ENCODE measurements at places on chromosomes 16 and 17. TPM values are rescaled to one million over a fixed set of nuclear protein-coding genes. Genes with fewer than 3 reads are reported as not detected.
A peak's percentile ranks its signal among the peaks of the same experiment; 100 is the strongest.

Gene CA7
- total RNA-seq, result 0.27 TPM

- H3K4me1 ChIP-seq, result peaks cover 7% of the 10 kb centered on the region
- H3K27ac ChIP-seq, result no peak overlapping the region
- no peak overlapping the region for H3K4me3 ChIP-seq
- H3K27me3 ChIP-seq, result no peaks in the 10 kb centered on the region
- no peaks in the 10 kb centered on the region for H3K36me3 ChIP-seq
- DNase-seq, result peak; percentile 37
Measured at GRCh38 chr16:68400083-68400923, 48.0 kb downstream of the SMPD3 start.

GRCh38 chr17:55430541-55431288 lies 9.1 kb upstream of the MMD start:
- DNase-seq, result no peak
- peaks cover 10% of the 10 kb centered on the region for H3K27me3 ChIP-seq
- H3K4me3 ChIP-seq, result no peak overlapping the region
- no peaks in the 10 kb centered on the region for H3K36me3 ChIP-seq

- H3K27ac ChIP-seq, result no peak overlapping the region
- no peaks in the 10 kb centered on the region for H3K36me3 ChIP-seq
- H3K27me3 ChIP-seq, result no peaks in the 10 kb centered on the region
- no peak for DNase-seq
- H3K4me3 ChIP-seq, result no peak overlapping the region
Measured at GRCh38 chr16:70342016-70342415, 4.7 kb upstream of the DDX19A start.

Gene CCL4
- total RNA-seq, result 287 TPM

GRCh38 chr16:88727871-88728270 lies 21.6 kb downstream of the CTU2 start:
- H3K27ac ChIP-seq, result no peak overlapping the region
- peaks cover 14% of the 10 kb centered on the region for H3K36me3 ChIP-seq
- no peak overlapping the region for H3K4me3 ChIP-seq
- H3K4me1 ChIP-seq, result no peaks in the 10 kb centered on the region

Gene HOXB13
- not detected for total RNA-seq

GRCh38 chr17:41967141-41967920 lies 736 bp downstream of the CNP start:
- peaks cover 14% of the 10 kb centered on the region for H3K36me3 ChIP-seq
- H3K27ac ChIP-seq, result peak overlapping the region; percentile 85
- H3K4me3 ChIP-seq, result peak overlapping the region; percentile 82
- peaks cover 38% of the 10 kb centered on the region for H3K4me1 ChIP-seq
- peak; percentile 59 for DNase-seq

Gene TVP23C
- total RNA-seq, result 8.2 TPM

Gene CD300C
- not detected for total RNA-seq

Gene MIEN1
- 34.0 TPM for total RNA-seq

- no peak overlapping the region for H3K27ac ChIP-seq
- no peaks in the 10 kb centered on the region for H3K27me3 ChIP-seq
- no peak for DNase-seq
Measured at GRCh38 chr17:59405944-59406705, 74.7 kb downstream of the YPEL2 start.

GRCh38 chr16:29643596-29643995 lies 19.5 kb upstream of the SPN start:
- H3K36me3 ChIP-seq, result no peaks in the 10 kb centered on the region
- no peaks in the 10 kb centered on the region for H3K27me3 ChIP-seq
- H3K4me1 ChIP-seq, result peaks cover 36% of the 10 kb centered on the region

DNA sequence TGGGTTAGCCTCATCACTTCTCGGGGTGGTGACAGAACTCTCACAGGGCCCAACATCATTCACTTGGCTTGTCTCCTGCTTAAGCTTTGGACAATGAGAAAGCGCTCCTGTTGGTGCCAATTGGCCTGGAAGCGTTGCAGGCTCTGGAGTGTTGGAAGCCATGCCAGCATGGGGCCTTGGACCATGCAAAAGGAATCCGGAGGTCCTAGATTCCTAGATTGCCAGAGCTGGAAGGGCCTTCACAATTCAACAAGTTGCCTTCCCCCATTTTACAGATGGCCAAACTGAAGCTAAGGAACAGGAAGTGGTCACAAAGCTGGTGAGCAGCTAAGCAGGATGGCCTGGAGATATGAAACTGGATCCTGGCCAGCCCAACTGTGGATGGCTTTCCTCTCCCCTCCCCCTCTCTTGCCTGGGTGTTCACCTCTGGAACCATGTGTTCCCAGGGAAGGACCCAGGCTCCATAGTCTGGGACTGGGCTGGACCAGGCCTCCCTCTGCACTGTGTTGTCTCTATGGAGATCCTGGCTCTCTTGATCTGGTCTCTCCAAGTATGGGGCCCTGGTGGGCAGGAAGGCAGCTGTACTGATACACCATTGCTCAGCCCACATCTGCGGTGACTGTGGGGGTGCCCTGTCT lies 6.0 kb upstream of the IGFBP4 start:
- H3K4me1 ChIP-seq, result peaks cover 15% of the 10 kb centered on the region
- no peak for DNase-seq
- H3K27ac ChIP-seq, result no peak overlapping the region
- no peak overlapping the region for H3K4me3 ChIP-seq
- no peaks in the 10 kb centered on the region for H3K27me3 ChIP-seq

DNA sequence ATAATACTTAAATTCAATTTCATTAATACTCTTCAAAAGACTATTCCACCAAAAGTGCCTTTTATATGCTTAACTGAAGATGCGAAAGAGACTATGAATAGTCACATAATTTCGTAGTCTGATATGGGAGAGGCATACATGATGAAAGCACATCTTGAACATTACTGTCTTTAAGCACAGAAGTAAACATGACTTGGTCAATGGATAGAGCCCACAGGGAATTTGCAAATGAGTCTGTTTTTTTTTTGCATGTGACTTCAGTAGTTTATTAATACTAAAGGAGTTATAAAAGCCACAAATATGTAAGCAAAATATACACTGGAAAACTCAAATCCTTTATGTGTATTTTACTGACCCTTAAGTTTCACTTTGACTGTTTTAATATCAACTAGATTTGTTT lies 15.9 kb downstream of the ADPRM start:
- peaks cover 46% of the 10 kb centered on the region for H3K36me3 ChIP-seq
- H3K4me1 ChIP-seq, result peaks cover 17% of the 10 kb centered on the region
- no peak for DNase-seq
- H3K27me3 ChIP-seq, result no peaks in the 10 kb centered on the region
- H3K27ac ChIP-seq, result no peak overlapping the region

GRCh38 chr16:18827890-18828289 lies 26.5 kb upstream of the ARL6IP1 start:
- peak; percentile 33 for DNase-seq
- H3K4me3 ChIP-seq, result no peak overlapping the region
- peaks cover 32% of the 10 kb centered on the region for H3K36me3 ChIP-seq
- peaks cover 3% of the 10 kb centered on the region for H3K4me1 ChIP-seq
- H3K27ac ChIP-seq, result peak overlapping the region; percentile 43

DNA sequence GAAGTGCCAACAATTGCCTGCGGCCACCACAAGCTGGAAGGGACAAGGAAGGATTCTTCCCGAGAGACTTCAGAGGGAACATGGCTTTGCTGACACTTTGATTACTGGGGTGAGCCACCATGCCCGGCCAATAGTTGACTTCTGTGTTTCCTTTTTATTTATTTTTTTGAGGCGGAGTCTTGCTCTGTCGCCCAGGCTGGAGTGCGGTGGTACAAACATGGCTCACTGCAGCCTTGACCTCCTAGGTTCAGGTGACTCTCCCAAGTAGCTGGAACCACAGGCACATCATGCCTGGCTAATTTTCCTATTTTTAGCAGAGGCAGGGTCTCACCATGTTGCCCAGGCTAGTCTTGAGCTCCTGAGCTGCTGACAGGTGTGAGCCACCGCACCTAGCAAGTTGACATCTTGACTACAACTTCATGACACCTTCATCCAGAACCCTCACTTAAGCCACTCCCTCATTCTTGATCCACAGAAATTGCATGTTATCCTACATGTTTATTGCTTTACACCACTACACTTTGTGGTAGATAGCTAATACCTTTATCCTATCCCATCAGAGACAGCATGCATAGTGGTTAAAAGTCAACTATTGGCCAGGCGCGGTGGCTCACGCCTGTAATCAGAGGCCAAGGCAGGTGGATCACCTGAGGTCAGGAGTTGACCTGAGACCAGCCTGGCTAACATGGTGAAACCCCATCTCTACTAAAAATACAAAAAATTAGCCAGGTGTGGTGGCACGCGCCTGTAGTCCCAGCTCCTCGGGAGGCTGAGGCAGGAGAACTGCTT lies 16.1 kb upstream of the GPRC5C start:
- no peak overlapping the region for H3K4me3 ChIP-seq
- H3K4me1 ChIP-seq, result no peaks in the 10 kb centered on the region
- peaks cover 2% of the 10 kb centered on the region for H3K27me3 ChIP-seq
- no peak for DNase-seq

Gene KRT12
- total RNA-seq, result not detected

DNA sequence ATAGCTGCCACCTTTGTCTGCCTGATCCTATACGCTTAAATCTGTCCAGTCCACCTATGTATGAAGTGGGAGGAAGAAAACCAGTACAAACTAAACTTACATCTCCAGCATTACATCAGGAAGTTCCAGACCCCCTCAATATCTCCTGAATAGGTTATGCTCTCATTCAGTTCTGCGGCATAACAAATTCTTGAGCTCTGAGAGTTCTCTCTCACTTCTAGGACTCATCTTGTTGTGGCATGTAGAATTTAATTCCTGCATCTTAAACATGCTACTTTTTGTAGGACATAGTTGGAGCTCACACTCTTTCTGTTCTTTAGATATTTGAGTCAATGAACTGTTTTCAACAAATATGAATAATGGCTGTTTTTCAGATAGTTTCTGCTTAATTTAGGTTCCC lies 662.5 kb downstream of the CDH11 start:
- no peak overlapping the region for H3K27ac ChIP-seq
- no peaks in the 10 kb centered on the region for H3K27me3 ChIP-seq
- DNase-seq, result no peak

DNA sequence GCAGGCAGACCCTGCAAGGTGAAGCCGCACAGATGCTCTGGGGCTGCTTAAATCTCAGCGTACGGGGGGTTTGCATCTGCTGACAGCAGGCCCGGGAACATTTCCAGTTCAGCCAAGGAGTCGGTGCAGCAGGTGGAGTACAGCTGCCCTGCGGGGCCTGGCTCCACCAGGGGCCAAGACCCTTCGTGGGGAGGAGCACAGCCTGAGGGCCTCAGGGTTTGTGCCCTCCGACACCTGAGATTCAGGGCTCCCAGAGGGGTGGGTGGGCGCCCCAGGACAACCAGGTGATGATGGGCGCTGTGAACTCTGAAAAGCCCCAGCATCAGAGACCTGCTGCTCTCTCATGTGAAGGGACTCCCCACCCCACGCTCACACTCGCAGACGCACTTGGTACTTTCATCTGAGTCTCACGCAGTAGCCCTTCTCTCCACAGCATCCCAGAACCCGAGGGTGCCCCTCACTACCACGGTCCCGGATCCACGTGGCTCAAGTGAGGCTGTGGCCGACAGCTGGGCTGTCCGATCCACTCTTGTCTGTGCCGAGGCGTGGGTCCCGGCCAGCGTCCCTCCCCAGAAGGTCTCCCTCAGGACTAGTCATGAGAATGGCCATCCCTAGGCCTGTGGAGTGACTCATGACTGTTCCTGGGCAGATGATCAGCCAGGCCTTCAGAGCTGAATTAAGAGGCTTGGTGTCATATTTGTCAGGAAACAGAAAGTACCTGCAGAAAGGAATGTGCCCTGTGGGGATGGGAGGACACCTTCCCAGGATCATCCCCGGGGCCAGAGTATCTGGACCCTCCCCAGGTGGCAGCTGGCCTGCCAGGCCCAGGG lies 29.6 kb downstream of the ACSF3 start:
- H3K36me3 ChIP-seq, result peaks cover 24% of the 10 kb centered on the region

Gene NSRP1
- 28.4 TPM for total RNA-seq

DNA sequence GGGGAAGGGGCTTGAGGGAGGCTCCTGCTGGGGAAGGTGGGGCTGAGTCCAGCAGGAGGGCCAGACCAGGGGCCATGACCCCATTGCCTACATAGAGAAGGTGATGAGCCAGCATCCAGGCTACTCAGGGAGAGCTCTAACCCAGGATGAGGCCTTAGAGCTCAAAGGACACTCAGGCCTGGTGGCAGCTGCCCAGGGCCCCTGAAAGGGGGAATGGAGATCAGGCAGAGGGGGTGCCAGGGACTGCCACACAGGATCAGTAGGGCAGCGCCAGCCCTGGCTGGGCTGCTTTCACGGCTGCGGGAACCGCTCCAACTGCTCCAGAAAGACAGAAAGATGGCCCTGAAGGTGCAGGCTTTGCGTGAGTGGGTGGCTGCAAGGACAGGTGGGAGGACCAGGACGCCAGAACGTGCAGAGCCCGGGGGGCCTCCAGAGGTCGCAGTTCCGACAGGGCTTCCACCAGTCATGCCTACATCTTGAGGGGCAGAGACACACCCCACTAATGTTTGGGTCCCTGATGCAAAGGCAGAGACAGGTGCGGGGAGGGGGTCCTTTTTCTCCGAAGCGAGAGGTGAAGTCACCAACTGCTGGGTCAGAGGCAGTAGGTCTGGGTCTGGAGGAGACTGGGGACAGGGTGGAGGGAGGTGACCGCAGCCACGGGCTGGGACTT lies 882 bp upstream of the ATP6V0C start:
- H3K4me1 ChIP-seq, result peaks cover 41% of the 10 kb centered on the region
- no peaks in the 10 kb centered on the region for H3K27me3 ChIP-seq
- peak; percentile 55 for DNase-seq
- H3K27ac ChIP-seq, result peak overlapping the region; percentile 78

GRCh38 chr16:64762211-64762610 lies 359.7 kb downstream of the CDH11 start:
- no peak for DNase-seq
- no peak overlapping the region for H3K4me3 ChIP-seq
- H3K36me3 ChIP-seq, result no peaks in the 10 kb centered on the region
- H3K4me1 ChIP-seq, result no peaks in the 10 kb centered on the region
- no peak overlapping the region for H3K27ac ChIP-seq
- no peaks in the 10 kb centered on the region for H3K27me3 ChIP-seq

Gene KRT28
- not detected for total RNA-seq

DNA sequence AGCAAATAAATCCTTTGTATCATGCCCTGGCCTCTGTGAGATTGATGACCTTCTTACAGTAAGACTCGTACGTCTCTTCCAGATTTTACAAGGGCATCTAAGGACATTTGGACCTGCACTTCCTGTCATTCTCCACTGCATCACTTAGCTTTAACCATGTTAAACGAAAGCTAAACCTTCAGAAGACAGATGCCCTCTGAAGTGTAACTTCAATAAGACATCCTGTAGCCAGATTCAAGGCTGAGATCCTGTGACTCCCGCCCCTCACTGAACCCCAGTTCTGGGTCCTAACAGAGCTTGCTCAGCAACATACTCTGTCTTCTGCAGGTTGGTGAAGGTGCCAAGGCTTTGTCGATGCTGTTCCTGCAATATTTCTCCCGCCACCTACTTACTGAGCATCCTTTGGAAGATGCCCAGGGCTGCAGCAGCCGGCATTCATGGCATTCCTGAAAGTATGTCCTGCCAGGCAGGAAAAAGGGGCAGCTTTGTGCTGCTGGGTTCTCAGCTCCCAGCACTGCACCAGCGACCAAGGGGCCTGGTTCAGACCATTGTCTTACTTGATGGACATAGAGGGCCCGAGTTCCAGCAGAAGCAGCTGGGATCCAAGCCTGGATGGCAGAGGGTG lies 131.1 kb downstream of the AXIN2 start:
- DNase-seq, result no peak
- H3K4me3 ChIP-seq, result no peak overlapping the region
- H3K27ac ChIP-seq, result no peak overlapping the region
- H3K27me3 ChIP-seq, result peaks cover 4% of the 10 kb centered on the region

Measured in activated CD8-positive, alpha-beta T cell treated with anti-CD3 and anti-CD28 coated beads for 36 hours (primary cell).